ACHN (cell line): ENCODE measurements at places on chromosomes 5 and 9.

DNA sequence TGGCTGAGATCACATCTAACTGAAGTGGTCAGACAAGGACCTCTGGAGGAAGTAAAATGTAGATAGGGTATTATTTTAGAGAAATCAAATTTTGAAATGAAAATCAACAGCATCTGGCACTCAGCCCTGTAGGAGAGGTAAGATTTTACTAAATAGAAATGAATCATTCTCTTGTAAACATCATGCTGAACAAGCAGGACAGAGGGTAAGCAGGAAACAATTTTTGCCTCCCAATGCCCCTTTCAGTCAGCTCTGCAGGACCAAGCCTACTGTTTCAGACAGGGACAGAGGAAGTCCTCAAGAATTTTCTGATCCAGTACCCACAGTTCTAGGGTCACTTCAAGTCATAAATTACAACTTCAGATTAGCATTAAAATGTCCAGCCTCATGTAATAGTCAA, 190.1 kb downstream of the ESM1 start:
- no peak for DNase-seq

DNA sequence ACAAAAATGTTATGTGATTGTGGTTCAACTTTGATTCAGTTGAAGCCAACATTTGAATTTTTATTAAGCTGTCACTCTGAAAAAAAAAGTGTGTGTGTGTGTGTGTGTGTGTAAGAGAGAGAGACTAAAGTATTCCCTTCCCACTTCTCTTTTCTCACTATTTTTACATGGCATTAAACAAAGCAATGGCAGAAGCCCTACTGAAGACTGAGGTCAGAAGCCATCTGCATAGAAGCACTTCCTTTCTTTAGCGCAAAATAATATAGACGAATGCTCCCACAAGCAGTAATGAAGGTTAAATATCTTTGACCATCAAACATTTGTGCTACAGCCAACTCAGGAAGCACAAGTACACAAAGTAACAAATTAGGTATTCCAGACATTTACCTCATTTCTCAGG, 540.5 kb downstream of the KCTD16 start:
- DNase-seq = no peak

DNA sequence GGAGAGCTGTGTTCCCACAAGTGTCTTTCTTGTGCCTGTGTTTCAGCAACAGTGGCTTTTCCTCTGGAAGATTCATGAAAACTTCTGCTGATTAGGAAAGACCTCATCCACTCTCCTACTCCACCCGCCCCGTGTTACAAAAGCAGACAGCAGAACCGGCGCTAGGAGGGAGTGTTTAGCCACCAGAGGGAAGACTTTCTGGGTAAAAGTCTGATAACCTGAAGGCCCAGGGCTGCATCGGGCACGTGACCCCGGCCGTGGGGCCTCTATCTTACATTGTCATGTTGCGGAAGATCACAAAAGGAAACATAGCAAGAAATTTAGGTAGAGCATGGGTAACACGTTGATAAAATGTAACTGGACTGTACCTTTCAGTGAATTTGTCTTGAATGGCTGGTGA, 32.0 kb upstream of the DMRT2 start:
- DNase-seq = no peak

GRCh38 chr5:143398451-143399237, 4.8 kb downstream of the NR3C1 start:
- DNase-seq = no peak

DNA sequence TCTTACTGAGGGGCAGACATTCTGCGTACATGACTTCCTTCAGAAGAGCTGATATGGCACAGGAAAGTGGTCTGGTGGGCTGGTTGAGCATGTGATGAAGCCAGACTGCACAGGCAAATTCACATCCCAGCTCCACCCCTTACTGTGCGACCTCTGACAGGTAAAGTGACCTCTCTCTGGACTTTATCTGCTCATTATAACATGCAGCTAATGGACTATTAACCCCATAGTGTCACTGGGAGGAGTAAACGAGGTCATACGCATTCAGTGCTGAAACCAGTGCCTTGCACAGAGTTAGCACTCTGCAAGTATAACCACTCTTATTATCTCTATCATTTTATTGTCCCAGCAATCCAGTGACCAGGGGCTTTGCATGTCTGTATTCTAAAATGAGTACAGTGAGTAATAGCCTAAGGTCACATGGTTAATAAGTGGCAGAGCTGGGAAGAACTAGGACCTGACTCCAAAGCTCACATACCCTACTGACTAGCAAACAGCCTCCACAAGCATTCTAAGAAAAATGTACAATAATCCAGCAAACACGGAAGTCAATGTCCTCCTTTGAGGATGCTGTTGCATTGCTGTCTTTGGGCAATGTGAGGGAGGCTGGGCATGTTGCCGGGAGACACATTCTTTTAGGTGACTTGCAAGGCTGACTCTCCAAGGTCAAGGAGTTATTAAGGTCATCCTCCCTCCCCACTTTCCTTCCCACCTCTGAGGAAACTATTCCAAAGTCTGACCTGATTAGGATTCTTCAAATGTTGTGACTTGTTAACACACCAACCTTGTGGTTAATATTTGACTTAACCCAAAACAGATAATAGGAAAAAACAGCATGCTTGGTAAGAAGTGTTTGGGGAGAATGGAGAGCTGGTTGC, 19.0 kb downstream of the GLRX start:
- peak; percentile 58 for DNase-seq

- DNase-seq = no peak
These were observed 687.0 kb upstream of the FTMT start for GRCh38 chr5:121164632-121165031.
